ENCODE measurements at places on chromosomes 4 and X.

DNA sequence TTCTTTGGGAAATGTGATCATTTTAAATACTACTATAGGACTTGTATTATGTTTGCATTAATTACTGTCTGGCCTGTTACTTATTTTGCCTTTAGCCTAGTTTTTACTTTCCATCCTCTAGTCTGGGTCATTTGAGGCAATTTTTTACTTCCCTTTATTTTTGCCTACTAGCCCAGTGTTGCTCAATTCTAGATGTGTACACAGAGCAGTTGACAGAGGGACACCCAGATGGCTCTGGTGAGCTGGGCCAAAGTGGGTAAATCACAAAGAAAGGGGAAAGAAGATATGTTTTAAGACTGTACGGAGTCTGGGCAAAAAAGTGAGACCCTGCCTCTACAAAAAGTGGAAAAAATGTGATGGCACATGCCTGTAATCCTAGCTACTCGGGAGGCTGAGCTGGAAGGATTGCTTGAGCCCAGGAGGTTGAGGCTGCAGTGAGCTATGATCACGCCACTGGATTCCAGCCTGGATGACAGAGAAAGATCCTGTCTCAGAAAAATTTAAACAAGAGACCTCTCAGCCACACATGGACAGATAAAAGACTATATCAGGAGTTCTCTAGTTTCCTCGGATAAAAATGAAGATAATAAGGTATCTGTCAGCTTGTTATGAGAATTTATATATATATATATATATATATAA is 35.7 kb downstream of the APOO start:
- no peak for DNase-seq

GRCh38 chr4:20778896-20779295 is 78.6 kb downstream of the PACRGL start:
- no peak for DNase-seq

DNA sequence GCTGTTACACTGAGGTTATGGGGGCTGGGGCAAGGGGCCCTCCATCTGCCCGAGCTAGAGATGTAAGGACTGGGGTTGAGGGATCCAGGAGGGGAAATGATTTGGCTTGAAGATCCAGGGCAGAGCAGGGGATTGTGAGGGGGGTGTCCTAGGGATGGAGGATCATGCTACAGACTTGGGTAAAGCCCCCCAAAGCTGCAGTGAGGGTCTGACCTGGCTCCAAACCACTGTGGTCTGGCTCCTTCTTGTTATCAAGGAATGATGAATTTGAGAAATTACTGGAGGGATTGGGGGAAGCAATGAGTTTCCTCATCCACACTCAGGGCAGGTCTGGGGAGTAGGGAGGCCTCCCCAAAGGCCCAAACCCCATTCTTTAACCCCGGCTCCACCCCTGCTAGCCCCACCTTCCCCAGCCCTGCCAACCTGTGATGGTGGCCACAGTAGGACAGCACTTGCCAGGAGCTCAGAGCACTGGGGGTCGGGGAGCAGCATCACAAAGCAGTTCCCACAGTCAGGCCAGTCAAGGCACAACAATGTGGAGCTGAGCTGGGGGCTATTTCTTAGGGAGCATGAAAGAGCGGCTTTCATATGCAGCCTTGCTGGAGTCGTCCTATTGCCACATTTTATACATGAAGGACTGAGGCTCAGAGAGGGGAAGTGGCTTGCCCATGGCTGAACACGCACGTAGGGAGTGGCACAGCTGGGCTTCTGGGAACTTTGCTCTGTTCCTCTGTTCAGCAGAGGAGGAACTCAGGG is 165.5 kb downstream of the EFNB1 start:
- DNase-seq, result no peak

DNA sequence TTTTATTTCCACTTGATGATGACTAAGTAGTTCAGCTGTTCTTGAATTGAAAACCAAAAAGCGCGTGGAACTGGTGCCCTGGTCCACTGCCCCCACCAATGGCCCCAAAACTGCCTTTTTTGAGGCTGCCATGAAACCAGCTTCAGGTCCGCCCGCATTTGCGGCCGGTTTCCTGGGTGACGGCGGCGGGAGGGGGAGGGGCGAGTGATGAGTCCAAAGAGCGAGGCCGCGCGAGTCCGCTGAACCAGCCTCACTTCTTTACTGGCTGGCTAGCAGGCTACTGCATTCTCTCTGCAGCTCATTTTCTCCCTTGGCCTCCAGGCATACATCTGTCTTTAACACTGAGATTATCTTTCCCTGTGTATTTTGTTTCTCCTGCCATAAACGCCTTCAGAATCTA is 72.9 kb upstream of the FABP2 start:
- DNase-seq, result no peak

GRCh38 chr4:7105276-7105675 is 37.4 kb upstream of the GRPEL1 start:
- DNase-seq, result no peak

GRCh38 chrX:14398725-14399124 is 130.6 kb upstream of the GLRA2 start:
- DNase-seq, result no peak

DNA sequence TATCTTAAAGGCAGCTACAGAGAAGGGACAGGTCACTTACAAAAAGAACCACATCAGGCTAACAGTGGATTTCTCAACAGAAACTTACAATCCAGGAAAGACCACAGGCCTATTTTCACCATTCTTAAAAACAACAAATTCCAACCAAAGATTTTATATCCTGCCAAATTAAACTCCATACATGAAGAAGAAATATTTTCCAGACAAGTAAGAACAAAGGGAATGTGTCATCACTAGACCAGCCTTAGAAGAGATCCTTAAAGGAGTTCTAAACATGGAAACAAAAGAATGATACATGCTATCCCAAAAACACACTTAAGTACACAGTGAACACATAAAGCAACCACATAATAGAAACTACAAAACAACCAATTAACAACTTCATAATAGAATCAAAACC is 105.6 kb downstream of the ANXA10 start:
- DNase-seq, result no peak

GRCh38 chr4:27129871-27130366 is 269.3 kb downstream of the STIM2 start:
- DNase-seq, result no peak

DNA sequence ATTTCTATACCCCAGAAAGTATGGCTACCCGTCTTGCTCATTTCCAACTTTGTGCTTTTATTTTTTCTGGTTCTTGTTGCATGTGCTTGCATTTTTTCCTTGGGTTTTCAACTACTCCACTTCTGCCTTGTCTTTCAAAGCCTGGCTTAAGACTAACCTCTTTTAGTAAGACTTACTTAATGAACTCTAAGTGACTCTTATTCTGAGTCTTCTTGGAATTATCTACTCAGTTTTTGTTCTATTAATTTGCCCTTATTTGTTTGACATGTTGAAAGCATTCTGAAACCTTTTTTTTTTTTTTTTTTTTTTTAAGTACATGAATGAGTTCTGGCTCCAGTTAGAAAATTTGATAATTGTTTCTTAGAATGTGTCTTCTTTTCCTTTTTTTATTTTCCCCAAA is 74.8 kb downstream of the SLIT2 start:
- no peak for DNase-seq

GRCh38 chr4:1830642-1831228 is 25.2 kb downstream of the LETM1 start:
- DNase-seq, result no peak

- DNase-seq, result no peak
These were observed 251.6 kb downstream of the QDPR start for GRCh38 chr4:17260166-17260907.

DNA sequence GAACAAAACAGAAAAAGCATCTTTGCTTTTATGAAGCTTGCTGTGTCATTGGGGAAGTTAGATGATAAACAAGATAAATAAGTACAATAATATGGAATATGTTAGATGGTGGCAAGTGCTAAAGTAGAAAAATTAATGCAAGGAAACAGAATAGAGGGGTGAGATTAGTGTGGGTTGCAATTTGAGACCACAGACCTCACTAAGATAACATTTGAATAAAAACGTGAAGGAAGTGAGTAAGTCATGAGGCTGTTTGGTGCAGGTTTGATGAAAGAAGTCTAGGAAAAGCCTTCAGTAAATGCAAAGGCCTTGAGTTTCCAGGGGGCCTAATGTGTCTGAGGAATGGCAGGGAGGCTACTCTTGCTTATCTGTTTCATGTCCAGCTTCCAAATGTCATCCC is 102.5 kb downstream of the CFAP299 start:
- DNase-seq, result no peak

DNA sequence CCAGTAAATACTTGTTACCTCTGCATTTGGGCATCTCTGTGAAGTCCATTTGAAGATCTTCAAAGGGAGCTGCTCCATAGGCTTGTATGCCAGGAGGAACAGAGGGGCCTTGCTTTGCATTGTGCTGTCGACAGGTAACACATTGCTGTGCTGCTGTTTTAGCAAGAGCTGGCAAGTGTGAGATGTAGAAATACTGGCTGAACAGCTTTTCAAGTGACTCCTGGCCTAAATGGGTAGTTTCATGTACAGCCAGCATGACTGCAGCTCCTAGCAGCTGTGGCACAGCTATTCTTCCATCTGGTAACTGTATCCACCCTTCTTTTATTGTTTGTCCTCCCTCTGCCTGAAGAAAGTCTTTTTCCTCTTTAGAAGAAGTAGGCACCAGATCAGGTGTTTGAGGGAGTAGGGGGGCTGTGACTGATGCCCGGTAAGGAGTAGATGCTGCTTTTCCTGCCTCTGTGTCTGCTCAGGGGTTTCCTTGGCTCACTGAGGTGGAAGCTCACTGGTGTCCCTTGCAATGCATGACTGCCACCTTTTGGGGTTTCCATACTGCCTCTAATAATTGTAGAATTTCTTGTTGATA is 965.3 kb downstream of the CCSER1 start:
- DNase-seq, result no peak
